ENCODE measurements at places on chromosomes 5 and 9.
A peak's percentile ranks its signal among the peaks of the same experiment; 100 is the strongest.

DNA sequence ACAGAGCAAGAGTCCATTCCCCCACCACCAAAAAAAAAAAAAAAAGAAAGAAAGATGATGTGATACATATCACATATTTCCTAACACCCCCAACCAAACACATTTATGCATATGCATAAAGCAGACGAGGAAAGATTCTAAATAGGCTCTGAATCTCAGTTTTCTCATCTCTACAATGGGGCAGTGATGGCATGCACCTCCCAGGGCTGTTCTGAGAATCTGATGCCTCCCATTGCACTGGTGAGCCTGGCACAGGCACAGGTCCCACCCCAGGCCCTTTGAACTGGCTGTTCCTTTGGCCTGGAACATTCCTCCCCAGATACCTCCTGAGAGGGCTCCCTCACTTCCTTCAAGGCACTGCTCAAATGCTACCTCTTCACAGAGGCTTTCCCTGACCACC, 116.5 kb downstream of the C9orf50 start:
- DNase-seq = no peak

DNA sequence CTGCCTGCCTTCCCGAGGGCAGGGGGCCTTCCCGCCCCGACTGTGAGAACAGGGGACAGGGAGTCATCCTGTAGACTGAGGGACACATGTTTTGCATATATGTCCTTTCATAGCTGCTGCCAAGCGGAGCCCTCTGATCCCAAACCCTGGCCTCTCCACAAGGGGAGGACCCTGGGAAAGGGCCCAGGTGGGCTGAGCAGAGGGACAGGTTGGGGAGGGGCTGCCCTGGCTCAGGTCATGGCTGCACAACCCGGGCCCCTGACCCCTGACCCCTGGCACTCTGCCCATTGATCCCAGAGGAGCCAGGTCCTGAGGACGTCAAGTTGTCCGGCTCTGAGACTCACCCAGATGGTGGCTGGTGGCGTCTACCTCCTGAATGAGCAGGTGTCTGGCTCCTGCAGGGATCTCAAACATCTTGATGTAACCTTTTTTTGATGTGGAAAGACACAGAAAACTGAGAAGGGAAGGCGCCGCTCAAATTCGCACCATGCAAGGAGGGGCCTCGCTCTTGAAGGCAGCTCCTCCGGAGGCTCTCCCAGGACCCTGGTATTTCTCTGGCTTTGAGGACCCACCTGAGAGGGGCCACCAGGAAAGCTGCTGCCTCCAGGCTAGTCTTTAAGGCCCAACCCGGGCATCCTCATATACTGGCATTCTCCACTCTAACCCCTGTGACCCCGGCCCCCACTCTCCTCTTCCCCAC, 71.9 kb downstream of the ZNF354C start:
- no peak for DNase-seq

- DNase-seq = peak; percentile 93
Observed at GRCh38 chr9:127916720-127917581, at the start of gene ST6GALNAC4. Gene ST6GALNAC4, minus strand, starts transcription at chr9:127917041. Its CDS starts 622 bp downstream, at chr9:127916419.

DNA sequence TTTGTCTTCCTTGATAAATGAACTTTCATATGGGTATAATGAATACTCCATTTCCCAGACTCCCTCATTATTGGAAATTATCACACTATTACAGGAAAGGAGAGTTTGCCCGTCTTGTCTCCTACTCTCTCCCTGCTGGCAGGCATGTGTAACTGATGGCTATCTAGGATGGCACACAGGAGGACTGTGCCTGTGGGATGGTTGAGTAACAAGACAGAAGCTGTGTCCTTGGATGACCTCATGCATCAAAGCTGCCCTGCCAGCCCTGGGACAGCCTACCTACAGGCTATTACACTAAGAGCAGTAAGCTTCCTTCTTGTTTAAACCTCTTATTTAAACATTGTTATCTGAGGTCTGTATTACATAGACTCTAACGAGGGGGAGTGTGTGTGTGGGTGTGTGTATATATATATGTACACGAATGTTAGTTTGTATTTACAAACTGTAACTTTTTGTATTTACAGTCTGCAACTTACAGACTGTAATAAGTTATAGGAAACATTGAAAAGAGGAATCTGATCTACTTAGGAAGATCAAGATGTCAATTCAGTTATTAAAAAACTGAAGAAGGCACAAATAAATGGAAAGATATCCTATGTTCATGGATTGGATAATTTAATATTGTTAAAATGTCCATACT, 247.6 kb upstream of the ACO1 start:
- DNase-seq = no peak

- no peak for DNase-seq
Observed at GRCh38 chr9:88544245-88544644, 9.3 kb downstream of the NXNL2 start.

DNA sequence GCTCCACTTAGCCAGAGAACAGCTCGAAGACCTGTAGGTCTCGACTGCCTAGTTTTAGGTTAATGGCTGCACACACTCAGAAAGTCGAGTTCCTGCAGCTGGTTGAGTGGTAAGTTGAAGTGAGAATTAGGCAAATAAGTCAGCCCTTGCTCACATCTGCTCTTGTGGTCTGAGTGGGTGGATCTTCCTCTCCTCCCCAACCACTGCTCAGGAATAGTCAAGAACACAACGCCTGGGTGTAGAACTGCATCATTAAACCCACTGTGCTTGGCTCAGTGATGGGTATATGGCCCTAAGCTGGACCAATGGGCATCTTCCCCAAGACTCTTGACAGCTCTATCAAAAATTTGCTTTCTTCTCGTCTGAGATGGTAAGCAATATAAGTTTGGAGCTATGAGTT, 20.9 kb upstream of the ADAM19 start:
- DNase-seq = no peak

- DNase-seq = no peak
Observed at GRCh38 chr5:53249529-53250200, 140.1 kb upstream of the MOCS2 start.

- no peak for DNase-seq
Observed at GRCh38 chr9:34686732-34687131, 4.3 kb downstream of the CCL19 start.

- no peak for DNase-seq
Observed at GRCh38 chr5:161790926-161791325, 57.0 kb upstream of the GABRA1 start.

GRCh38 chr5:154333016-154333415, 112.8 kb upstream of the SAP30L start:
- DNase-seq = no peak

DNA sequence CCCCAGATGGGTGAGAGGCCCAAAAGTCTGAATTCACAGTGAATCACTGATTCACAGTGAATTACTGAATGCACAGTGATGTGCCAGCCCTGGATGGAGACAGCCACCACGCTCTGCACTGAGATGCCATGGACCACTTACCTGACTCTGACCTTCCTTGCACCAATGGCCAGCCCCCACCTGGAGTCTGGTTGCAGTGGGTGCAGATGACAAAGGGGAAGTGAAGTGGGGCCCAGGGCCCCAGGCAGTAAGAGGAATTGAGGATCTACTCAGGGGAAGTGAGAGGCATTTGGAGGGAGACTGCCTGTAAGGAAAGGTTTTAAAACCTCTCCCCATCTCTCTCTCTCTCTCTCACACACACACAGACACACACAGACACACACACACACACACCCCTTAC, 412.1 kb downstream of the CYLC2 start:
- no peak for DNase-seq

DNA sequence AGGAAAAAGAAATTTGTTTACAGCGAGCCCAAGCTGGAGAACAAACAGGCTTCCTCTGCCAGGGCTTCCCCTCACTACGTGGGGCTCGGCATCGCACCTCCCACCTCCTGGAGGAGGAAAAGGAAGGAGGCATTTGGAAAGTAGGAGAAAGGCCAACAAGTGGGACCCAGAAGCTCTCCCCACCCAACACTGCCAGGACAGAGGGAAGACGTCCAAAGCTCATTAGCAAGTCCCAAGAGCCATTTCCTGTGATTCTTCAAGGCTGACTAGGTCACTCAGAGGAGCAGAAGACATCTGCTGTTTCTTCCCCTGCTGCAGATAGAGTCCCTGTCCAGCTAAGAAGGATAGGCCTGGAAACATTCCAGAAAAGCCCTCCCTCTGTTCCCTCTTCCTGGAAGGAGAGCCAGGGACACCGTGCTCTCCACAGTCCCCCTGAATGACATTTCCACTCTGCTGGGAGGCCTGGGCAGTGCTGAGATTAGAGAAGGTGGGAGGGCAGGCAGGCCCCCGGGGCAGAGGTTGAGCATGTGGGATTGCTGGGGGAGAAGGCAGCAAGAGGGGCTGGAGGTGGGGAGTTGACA, 57.0 kb upstream of the NEURL1B start:
- no peak for DNase-seq

DNA sequence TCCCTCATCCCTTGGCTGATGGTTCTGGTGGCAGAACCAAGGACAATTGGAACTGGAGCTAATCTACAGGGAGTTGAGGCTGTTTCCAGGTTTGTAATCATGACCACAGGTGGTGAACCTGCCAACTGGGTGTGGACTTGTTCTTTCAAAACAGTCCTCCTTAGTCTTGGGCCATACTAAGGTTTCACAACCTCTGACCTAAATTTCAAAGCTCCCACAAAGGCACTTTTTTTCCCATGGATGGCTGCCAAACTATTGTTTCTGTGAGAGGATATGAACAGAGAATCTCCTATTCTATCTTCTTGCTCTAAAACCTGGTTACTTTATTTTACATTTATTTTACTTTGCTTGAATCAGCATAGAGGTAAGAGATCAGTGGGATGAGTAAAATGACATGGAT, 106.5 kb upstream of the IZUMO3 start:
- no peak for DNase-seq

DNA sequence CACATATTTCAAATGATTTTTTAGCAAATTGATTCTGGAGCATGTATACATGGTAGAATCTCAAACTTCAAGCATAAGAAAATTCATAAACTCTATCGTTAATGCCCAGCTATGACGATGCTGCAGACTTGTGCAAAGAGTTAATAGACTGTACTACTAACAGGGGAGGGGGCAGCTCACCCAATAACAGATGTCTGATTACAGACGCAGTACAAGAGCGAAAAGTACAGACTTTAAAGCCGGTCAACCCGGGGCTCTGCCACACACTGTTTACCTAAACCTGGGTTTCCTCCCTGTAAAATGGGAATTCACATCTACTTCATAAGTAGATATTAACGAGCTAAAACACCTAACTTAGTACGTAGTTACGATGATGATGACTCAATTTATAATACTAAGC, 651 bp downstream of the TRIM23 start:
- DNase-seq = no peak

- DNase-seq = no peak
Observed at GRCh38 chr9:104362912-104363472, 141.1 kb upstream of the OR13F1 start.

- DNase-seq = no peak
Observed at GRCh38 chr5:93078082-93079038, 502.7 kb downstream of the NR2F1-AS1 start.

GRCh38 chr5:133842846-133843611, 125.4 kb downstream of the C5orf15 start:
- no peak for DNase-seq

DNA sequence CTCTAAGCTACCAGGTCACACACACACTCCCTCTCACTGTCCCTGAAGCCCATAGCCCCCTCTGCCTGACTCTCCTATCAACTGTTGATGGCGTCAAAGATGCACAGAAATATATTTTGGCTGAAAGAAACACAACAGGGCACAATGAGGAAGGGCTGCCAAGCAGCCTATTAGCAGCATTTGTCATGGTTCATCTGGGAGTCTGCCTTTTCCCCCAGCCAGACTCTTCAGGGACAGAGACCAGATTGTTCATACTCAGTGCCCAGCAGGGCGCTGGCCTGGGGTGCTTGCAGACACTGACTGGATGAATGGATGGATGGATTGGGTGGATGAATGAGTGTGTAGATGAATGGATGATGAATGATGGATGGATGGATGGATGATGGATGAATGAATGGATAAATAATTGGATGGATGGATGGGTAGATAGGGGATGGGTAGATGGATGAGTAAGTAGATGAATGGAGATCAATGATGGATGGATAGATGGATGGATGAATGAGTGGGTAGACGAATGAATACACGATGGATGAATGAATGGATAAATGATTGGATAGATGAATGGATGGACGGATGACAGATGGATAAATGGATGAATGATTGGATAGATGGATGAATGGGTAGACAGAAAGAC, 90.5 kb downstream of the ADAMTS2 start:
- no peak for DNase-seq

DNA sequence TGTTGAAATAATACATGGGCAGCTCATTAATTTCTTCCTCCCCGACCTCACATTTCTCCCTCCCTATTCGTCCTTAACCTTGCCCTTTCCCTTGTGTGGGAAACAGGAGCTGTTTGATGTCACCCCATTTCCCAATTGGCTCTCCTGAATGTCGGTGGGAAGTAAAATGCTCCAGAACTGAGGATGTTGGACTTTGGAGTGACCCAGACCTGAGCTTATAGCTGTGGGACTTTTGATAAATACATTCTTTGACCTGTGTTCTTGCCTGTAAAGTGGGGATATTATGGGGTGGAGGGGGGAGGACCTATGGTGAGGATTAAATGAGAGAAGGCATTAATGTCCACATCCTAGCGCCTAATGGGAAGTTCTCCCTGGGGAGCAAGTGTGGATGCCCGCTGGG, 91.3 kb downstream of the ZNF618 start:
- no peak for DNase-seq

- no peak for DNase-seq
Observed at GRCh38 chr5:60843936-60844905, at the start of gene ELOVL7. Gene ELOVL7, minus strand, starts transcription at chr5:60844269. Its CDS starts 56,872 bp downstream, at chr5:60787397.

- no peak for DNase-seq
Observed at GRCh38 chr5:1974501-1975405, 92.0 kb upstream of the IRX4 start.

GRCh38 chr5:157215514-157216167, 35.0 kb downstream of the ITK start:
- no peak for DNase-seq

DNA sequence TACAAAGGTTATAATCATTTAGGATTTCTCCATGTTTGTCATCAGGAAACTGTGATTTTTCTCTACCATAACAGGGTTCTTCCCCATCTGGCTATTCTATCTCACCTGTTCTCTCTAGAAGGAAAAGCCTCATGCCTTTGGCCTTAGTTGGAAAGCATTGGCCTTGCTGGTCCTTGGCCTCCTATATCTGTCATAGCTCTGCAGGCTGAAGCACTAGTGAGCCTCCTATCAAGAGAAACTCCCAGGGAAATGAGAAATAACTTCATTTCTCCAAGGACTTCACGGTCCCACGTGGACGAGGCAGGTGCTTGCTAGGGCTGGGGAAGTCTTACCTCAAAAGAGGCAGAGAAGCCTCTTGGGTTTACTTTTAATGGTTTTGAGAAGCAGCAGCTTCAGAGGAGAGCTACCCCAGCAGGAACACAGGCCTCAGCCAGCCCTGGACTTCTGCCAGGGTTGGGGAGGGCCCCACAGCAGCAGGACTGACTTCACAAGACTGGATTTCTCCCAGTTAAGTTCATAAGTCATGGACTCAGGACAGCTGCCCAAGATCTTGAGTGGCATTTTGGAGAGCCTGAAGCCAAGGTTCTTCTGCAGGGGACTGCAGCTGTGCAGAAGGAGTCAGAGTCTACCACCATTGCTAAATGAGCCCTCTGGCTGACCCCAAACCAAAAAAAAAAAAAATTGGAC, 15.8 kb upstream of the PSAT1 start:
- no peak for DNase-seq

- no peak for DNase-seq
Observed at GRCh38 chr5:124941051-124942049, 194.9 kb upstream of the ZNF608 start.

Data from stimulated activated CD8-positive, alpha-beta memory T cell treated with anti-CD3 and anti-CD28 coated beads, Interleukin-2, amount 100 ng/mL, for 1 hour (primary cell).